ENCODE measurements at places on chromosomes 1 and 21.

GRCh38 chr21:29486306-29486807 lies 187.6 kb downstream of the BACH1 start:
- no peak for DNase-seq

DNA sequence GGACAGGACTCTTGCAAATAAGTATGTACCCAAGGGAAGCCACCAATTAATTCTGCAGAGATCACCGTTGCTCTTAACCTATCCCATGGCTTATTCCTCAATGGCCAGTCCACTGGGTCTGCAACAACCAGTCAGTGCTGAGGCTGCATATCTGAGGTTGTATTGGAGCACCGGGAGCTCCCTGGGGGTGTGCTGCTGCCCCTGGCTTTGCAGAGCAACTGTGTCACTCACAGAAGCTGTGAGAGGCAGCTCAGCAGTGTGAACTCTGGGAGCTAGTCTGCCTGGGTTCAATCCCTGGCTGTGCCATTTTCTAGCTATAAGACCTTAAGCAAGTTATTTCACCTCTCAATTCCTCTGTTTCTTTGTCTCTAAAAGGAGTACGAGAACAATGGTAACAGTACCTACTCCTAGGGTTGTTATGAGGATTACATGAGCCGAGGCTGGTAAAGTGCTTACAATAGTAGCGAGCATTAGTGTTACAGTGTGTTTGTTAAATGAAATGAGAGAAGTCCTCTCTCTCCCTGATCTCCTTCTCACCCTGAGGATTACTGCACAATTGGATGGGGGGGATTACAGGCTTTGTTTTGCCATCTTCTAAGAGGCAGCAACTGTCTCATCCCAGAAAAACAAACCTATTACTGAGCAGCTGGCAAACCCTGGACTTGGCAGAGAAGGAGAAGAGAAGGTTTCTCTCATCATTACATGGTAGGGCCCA lies 3.6 kb downstream of the RXRG start:
- DNase-seq, result no peak

DNA sequence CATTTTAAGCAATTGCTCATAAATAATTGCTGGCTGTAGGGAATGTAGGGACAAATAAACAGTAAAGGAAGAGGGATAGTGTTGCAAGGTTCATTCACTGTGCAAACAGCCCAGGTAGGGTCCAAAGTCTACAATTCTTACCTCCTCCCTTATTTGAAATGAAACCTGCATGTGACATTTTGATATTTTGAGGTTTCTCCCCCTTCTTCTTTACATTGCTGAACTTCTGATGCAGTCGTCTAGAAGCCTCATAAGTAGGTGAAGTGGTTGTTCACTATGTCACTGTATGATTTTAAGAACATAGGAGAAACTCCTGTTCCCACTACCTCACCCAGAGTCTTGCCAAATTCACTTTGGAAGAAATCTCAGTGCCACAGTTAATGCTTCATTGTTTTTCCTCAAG lies 16.1 kb downstream of the F5 start:
- no peak for DNase-seq

GRCh38 chr1:183841950-183842794 lies 37.3 kb downstream of the RGL1 start:
- DNase-seq, result no peak

DNA sequence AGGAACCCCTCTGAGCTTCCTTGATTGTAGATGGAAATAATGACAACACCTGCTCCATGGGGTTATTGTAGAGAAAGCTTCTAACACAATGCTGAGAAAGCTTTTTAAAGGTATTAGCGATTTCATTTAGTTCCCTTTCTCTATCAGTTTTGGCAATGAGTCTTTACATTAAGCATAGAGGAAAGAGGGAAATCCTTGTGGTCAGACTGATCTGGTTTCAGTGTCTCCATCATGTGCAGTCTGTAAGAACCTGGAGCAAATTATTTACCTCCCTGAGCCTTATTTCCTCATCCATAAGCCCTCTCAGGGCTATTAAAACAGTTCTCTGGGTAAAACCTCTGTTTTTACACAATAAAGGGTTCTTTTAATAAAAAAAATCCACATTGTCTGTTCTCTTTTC lies 87.5 kb downstream of the FGGY start:
- no peak for DNase-seq

DNA sequence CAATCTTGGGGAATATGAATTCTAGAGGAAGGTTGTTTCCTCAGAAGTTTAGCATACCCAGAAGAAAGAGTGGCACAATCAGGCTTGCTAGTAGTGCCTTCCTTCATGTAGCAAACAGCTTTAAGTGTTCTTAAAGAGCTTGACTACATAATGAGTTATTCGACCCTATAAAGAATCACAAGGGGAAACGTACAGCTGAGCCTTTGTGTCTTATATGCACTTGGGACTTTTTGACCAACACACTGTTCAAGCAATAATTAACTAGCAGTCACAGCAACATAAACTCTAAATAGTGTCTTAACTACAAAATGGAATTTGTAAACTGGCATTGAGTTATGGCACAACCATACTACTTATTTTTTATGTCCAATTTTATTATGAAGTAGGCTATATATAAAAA lies 86.1 kb downstream of the TTLL7 start:
- no peak for DNase-seq

DNA sequence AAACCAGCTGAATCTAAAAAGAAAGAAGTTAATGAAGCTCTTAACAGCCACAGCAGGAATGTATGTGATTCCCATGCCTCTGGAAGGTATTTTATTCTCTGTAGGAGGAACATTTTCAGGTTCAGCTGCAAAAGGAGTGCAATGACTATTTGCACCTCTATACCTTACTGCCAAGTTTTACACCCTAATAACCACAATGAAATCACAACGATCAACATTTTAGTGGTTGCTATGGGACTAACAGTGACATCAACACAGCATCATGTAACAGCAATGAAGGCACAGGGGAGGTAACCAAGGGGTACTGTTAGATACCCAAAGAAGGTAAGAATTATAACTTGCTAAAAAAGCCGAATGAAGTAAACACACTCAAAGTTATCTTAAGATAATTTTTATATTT lies 116.3 kb upstream of the HP1BP3 start:
- peak; percentile 27 for DNase-seq

DNA sequence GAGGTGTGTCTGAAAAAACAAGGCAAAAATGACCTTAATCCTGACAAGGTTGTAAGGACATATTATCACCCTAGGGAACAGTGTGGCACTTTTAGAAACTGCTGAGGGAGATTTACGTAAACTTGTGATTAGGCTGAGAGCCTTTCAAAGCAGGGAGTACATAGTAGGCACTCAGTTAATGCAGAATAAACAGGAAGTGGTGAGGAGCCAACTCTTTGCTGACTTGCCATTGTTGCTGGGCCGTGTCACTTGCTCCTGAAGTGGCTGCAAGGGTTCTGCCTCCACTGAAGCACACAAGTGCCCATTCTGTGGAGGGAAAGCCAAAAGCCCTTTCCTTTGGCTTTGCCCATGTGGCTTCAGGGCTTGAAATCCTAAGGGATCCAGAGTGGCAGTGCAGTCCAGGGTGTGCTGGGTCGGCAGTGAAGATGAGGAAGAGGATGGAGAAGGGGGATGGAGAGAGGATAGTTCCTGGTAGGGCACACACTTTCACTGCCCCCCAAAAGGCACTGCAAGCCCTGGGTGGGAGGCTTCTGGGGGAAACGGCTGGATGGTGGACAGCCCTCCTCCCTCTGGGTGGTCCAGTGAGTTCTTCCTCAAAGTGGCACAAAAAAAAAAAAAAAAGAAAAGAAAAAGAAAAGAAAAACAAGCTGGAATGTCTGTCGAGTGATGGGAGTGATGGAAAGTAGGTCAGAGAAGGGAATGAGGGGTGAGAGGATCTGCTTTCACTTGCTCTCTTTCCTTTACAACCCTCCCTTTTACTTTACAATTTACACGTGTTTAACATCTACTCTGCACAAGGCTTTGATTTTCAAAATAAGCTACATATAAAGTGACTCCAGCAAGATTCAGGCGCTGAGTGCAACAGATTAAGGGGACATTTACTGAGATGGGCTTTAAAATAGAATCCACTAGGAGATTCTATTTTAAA lies 13.7 kb upstream of the RHEX start:
- no peak for DNase-seq

DNA sequence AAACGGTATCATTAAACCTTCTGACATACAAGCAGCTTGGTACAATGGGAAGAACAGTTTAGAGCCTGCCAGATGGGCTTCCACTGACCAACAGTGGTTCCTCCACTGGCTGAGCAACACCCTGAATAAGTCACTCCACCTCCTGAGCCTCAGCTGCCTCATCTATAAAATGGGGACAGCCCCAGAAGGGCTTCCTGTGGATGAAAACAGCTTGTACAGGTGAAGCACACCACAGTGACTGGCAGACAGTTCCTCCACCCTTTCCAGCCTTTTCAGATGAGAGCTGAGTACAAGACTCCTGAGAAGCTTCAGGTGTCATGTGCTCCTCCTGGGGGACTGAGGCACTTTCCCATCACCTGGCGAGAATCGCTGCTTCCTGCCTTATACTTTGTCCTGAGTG lies 2.1 kb downstream of the CAPZB start:
- DNase-seq, result no peak

DNA sequence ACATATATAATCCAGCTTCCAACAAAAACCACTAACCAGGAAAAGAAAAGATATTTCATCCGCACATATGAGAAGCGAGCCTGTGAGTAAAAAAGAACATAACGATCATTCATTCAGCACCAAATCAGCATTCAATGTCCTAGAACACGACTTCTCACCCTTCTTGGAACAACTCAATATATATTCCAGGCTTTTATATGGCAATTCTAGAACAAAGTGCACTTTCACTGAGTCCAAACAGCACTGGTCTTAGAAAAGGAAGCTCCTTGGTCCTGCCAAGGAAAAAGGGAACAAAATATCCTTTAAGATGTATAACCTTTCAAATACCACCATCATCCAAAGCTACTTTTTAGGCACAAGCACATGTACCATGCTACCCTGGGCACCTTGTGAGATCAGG lies 44.5 kb downstream of the RPL5 start:
- no peak for DNase-seq

- no peak for DNase-seq
These were observed 300.3 kb upstream of the B3GALT2 start for GRCh38 chr1:193486671-193487229.

GRCh38 chr1:17472814-17473213 lies 33.3 kb upstream of the RCC2 start:
- no peak for DNase-seq

DNA sequence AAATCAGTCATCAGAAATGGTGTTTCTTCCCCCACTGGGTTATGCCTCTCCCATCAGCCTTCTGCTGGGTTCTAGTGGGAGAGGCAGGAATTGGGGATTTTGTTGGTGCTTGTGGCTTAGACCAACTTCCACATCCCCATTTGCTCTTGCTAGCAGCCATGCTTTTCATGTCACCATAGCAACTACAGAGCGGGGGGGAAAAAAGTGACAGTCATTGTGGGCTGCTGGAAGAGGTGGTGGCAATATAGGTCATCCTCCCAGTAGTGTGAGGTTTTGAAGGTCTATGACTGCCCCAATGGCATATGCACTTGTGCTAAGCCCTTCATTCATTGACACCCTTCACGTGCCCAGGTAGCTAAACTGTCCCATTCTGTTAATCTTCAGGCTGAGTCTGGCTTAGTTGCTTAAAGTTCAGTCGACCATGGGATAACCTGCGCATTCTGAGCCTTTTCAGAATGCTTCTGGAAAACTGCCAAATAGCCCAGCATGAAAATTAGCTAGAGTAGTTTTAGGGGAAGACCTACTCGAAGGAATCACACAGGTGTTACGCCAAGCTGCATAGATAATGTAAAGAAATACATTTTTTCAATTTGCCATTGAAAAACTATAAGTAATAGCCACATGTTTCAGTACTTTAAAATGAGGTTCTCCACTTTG lies 53.7 kb upstream of the ZNF326 start:
- peak; percentile 76 for DNase-seq

GRCh38 chr1:92848201-92848600 lies 16.4 kb downstream of the RPL5 start:
- no peak for DNase-seq

DNA sequence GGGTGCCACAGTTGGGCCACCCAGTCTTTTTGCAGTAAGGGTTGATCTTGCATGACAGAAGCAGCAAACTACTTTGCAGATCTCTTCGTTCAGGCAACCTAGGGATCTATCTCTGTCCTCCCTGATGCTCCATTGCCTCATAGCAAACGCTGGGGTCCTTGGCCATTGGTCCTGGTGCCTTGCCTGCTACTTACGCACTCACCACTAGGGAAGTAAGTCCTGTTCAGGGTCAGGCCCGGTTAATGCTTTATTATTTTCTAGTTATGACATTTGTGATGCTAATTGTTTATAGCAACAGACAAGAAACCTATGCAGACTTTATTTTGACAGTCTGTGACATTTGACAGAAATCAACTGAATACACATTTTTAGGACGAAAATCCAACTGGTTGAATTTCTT lies 326.5 kb upstream of the FMN2 start:
- no peak for DNase-seq

DNA sequence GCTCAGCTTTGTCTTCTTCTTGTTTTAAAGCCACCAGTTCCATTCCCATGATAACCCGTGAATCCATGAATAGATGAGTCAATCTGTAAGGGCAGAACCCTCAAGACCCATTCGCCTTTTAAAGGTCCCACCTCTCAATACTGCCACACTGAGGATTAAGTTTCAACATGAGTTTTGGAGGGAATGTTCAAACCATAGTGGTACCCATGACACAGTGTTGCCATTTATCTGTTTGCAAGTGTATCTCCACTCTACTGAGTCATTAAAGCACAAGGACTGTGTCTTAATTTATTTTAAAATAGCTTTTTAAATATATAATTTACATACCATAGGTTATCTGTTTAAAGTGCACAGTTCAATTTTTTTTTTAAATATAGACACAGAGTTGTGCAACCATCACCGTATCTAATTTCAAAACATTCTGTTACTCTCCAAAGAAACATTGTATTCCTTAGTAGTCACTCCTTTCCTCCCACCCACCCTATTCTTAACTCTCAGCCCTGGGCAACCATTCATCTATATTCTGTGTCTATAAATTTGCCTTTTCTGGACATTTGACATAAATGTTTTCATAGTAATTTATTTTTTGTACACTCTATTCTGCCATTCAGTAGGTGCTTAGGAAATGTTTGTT lies 4.8 kb upstream of the IL24 start:
- no peak for DNase-seq

DNA sequence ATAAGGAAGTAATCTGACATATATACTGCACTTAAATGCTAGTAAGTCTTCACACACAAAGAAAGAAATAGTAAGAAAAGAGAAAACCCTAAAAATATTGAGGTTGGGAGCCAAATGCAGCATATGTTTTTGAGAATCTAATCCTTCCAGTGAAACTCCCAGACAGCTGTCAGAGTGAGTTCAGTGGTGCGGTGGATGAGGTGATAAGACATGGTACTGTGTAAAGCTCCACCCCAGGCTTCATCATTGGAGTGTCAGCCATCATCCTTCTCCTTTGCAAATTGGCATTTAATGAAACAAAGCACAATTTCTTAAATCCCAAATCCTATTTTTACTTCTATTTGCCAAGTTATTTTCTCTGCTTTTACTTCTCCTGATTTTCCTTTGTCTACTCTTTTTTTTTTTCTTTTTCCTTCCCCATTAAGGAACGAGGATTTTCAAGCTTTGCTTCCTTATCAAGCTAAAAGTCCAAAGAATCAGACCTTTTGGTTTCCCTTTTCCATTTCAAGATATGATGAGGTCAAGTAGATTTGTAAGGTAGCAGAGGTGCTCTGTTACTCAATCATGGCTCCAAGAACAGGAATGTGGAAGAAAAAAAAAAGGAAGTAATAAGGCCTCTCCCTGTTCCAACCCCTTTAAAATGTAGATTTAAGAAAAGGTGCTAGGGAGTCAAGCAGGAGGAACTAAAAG lies 343.3 kb downstream of the SETD4 start:
- no peak for DNase-seq

GRCh38 chr1:109637446-109637845 lies 17.8 kb downstream of the AMPD2 start:
- DNase-seq, result no peak

Measured in DMS79 treated with DMSO at 0.1 percent for 48 hours (cell line).